ENCODE measurements at places on chromosomes 13 and 19. TPM values are rescaled to one million over a fixed set of nuclear protein-coding genes. Genes with fewer than 3 reads are reported as not detected.
A peak's percentile ranks its signal among the peaks of the same experiment; 100 is the strongest.

The ARRDC5 gene
- total RNA-seq: 0.19 TPM

The ZNF69 gene
- total RNA-seq: 5.5 TPM

The DNM2 gene
- 187 TPM for total RNA-seq

The NKG7 gene
- total RNA-seq: 1.2 TPM

The BEST2 gene
- total RNA-seq: not detected

The ZNF578 gene
- 1.7 TPM for total RNA-seq

The PRX gene
- total RNA-seq: 10.4 TPM

The OR4F17 gene
- total RNA-seq: not detected

The CCNE1 gene
- total RNA-seq: 67.7 TPM

DNA sequence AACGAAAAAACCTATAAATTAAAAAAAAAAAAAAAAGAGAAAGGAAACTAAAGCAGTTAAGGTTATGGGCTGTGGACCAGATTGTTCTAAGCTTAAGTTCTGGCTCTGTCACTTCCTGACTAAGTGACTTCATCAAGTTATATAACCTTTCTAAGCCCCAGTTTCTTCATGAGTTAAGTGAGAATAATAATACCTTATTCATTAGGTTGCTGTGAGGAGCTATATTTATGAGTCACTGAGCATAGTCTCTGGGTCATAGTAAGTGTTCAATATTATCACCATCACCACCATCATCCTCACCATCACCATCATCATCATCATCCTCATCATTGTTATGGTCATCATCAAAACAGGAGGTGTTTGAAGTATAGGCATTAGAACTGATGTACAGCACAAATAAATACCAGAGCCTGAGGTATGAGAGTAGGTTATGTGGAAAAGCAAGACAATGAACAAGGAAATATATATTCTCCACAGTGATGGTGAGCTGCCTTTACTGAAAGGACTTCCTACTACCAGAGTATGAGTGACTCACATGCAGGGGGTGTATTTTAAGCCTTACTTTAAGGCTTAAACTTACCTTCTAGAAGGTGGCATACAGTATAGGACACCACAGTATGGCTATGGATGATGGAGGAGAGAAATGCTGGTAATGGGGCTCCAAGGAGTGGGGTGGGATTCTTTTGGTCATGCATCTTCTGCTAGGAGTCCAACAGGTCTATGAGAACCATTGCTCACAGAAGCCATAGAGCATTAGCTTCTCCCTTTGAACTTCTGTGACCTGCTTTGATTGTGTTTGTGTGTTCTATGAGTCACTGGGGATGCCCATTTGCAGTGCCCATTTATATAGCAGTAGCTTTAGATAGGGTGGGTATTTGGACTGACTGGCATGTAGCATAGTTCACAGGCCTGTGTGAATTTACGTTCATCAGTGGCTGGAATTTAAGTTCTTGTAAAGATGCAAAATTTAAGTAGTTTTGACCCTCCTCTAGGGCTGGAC is 104.4 kb downstream of the KLF5 start:
- H3K4me3 ChIP-seq: no peak overlapping the region
- H3K4me1 ChIP-seq: no peaks in the 10 kb centered on the region
- H3K27ac ChIP-seq: no peak overlapping the region
- DNase-seq: no peak

- H3K27me3 ChIP-seq: no peaks in the 10 kb centered on the region
- DNase-seq: no peak
- H3K27ac ChIP-seq: no peak overlapping the region
- H3K36me3 ChIP-seq: no peaks in the 10 kb centered on the region
- H3K4me1 ChIP-seq: no peaks in the 10 kb centered on the region
Measured at GRCh38 chr19:33812388-33813330, 16.0 kb downstream of the KCTD15 start.

- no peaks in the 10 kb centered on the region for H3K27me3 ChIP-seq
- H3K27ac ChIP-seq: no peak overlapping the region
- H3K36me3 ChIP-seq: no peaks in the 10 kb centered on the region
- no peaks in the 10 kb centered on the region for H3K4me1 ChIP-seq
Measured at GRCh38 chr13:48165063-48165462, 67.9 kb upstream of the ITM2B start.

GRCh38 chr19:18587962-18588610 is 512 bp upstream of the REX1BD start:
- peaks cover 19% of the 10 kb centered on the region for H3K4me1 ChIP-seq
- H3K27ac ChIP-seq: peak overlapping the region; percentile 92
- H3K4me3 ChIP-seq: peak overlapping the region; percentile 67
- no peaks in the 10 kb centered on the region for H3K27me3 ChIP-seq
- no peak for DNase-seq

- no peak for DNase-seq
- no peaks in the 10 kb centered on the region for H3K27me3 ChIP-seq
- H3K27ac ChIP-seq: no peak overlapping the region
- no peaks in the 10 kb centered on the region for H3K4me1 ChIP-seq
Measured at GRCh38 chr13:100541897-100542825, 46.4 kb downstream of the GGACT start.

- no peaks in the 10 kb centered on the region for H3K36me3 ChIP-seq
- no peak overlapping the region for H3K4me3 ChIP-seq
- no peaks in the 10 kb centered on the region for H3K27me3 ChIP-seq
- H3K27ac ChIP-seq: no peak overlapping the region
Measured at GRCh38 chr19:2375353-2376121, 15.5 kb downstream of the TMPRSS9 start.

- no peak overlapping the region for H3K27ac ChIP-seq
- no peaks in the 10 kb centered on the region for H3K36me3 ChIP-seq
- H3K4me3 ChIP-seq: no peak overlapping the region
- peaks cover 13% of the 10 kb centered on the region for H3K4me1 ChIP-seq
Measured at GRCh38 chr13:46598820-46599180, 45.8 kb downstream of the LRCH1 start.

GRCh38 chr13:26425443-26426358 is 131.8 kb upstream of the WASF3 start:
- no peaks in the 10 kb centered on the region for H3K27me3 ChIP-seq
- no peaks in the 10 kb centered on the region for H3K4me1 ChIP-seq
- H3K27ac ChIP-seq: no peak overlapping the region
- no peak for DNase-seq
- H3K4me3 ChIP-seq: no peak overlapping the region

- peaks cover 36% of the 10 kb centered on the region for H3K4me1 ChIP-seq
- DNase-seq: peak; percentile 4
- H3K27me3 ChIP-seq: no peaks in the 10 kb centered on the region
- H3K27ac ChIP-seq: peak overlapping the region; percentile 79
Measured at GRCh38 chr13:48094404-48094780, 512 bp downstream of the MED4 start.

GRCh38 chr19:11563532-11563931 is 4.5 kb upstream of the ELOF1 start:
- H3K4me3 ChIP-seq: no peak overlapping the region
- no peaks in the 10 kb centered on the region for H3K36me3 ChIP-seq
- H3K4me1 ChIP-seq: peaks cover 9% of the 10 kb centered on the region
- H3K27ac ChIP-seq: no peak overlapping the region
- no peaks in the 10 kb centered on the region for H3K27me3 ChIP-seq
- no peak for DNase-seq

GRCh38 chr19:3985643-3986259 is 488 bp upstream of the EEF2 start:
- no peaks in the 10 kb centered on the region for H3K27me3 ChIP-seq
- H3K27ac ChIP-seq: peak overlapping the region; percentile 50
- DNase-seq: no peak

GRCh38 chr13:60220072-60220471 is 56.3 kb upstream of the DIAPH3 start:
- no peak for DNase-seq
- H3K36me3 ChIP-seq: no peaks in the 10 kb centered on the region
- H3K4me3 ChIP-seq: no peak overlapping the region
- H3K27me3 ChIP-seq: no peaks in the 10 kb centered on the region
- H3K27ac ChIP-seq: no peak overlapping the region
- H3K4me1 ChIP-seq: no peaks in the 10 kb centered on the region

DNA sequence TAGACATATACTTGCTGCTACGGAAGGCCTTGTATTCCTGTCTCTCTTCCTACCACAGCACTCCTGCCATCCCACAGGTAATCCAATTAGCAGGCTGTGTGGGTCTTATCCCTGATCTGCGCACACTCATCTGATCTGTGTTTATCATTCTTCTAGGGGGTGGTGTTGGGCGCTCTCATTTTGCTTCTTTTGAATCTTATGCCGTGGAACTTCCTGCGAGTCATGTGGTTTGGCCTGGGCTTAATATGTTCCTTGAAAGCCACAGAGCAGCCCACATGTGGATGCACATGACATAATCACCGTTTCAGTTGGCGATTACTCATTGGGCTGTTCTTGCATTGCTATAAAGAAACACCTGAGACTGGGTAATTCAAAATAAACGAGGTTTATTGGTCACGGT is 7.5 kb downstream of the RASA3 start:
- DNase-seq: no peak
- H3K27ac ChIP-seq: no peak overlapping the region
- H3K27me3 ChIP-seq: peaks cover 6% of the 10 kb centered on the region

DNA sequence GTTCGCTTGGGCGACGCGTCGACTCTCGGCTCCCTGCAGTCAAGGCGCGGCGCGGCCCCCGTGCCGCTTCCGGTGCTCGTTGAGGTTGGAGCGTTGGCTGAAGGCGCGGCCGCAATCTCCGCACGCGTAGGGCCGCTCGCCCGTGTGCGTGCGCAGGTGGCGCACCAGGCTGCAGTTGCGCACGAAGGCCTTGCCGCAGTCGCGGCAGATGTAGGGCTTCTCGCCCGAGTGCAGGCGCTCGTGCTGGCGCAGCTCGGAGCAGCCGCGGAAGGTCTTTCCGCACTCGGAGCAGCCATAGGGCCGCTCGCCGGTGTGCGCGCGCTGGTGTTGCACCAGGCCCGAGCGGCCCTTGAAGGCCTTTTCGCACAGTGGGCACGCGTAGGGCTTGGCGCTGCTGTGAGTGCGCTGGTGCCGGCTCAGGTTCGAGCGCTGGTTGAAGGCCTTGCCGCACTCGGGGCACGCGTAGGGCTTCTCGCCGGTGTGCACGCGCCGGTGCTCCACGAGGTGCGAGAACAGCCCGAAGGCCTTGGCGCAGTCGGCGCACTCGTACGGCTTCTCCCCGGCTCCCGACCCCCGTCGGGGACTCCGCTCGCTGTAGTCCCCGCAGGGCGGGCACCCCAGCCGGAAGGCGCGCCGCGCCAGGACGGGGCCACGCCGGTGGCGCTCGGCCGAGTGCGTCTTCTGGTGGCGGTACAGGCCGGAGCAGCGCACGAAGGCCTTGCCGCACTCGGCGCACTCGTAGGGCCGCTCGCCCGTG is 5.3 kb upstream of the ZNF497 start:
- no peaks in the 10 kb centered on the region for H3K36me3 ChIP-seq
- no peaks in the 10 kb centered on the region for H3K4me1 ChIP-seq
- no peak overlapping the region for H3K27ac ChIP-seq

DNA sequence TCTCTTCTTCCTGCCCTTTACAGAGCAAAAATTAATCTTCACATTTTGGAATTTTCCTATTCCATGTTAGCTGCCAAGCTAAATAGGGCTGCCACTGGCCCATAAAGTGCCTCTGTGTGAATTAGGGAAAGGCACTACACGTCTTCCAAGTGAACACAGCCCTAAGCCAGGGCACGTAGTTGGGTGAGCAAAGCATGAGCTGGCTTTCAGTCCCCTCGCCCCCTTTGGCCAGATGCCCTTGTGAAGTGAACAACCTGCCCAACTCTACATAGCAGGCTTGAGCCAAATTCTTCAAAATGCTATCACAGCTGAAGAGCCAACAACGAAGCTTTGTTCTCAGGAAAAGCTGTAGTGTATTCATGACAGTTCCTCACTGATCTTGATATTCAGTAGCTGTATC is 213.1 kb downstream of the OXGR1 start:
- H3K4me3 ChIP-seq: no peak overlapping the region
- no peaks in the 10 kb centered on the region for H3K4me1 ChIP-seq
- no peak overlapping the region for H3K27ac ChIP-seq
- no peaks in the 10 kb centered on the region for H3K36me3 ChIP-seq

GRCh38 chr13:39893808-39894207 is 238.3 kb downstream of the COG6 start:
- no peak for DNase-seq
- no peaks in the 10 kb centered on the region for H3K27me3 ChIP-seq
- no peaks in the 10 kb centered on the region for H3K4me1 ChIP-seq
- H3K4me3 ChIP-seq: no peak overlapping the region

DNA sequence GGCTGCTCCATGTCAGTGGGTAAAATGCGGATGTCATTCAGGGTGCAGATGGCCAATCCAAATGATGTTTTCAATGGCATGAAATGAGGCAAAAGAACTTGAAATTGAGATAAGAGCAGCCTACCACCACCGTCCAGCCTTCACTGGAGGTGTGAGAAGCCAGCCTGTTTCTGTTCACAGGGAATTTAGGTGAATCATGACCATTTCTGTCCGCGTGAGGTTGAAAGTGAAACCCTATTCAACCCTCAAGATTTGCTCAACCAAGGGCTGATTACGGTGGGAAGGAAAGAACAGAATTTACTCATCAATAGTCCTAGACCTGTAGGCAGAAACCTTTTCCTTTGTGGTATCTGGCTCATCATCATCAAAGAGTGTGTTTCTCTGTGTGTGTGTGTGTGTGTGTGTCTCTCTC is 370.7 kb downstream of the COG6 start:
- H3K4me1 ChIP-seq: no peaks in the 10 kb centered on the region
- H3K36me3 ChIP-seq: no peaks in the 10 kb centered on the region
- H3K4me3 ChIP-seq: no peak overlapping the region
- no peak overlapping the region for H3K27ac ChIP-seq
- H3K27me3 ChIP-seq: no peaks in the 10 kb centered on the region

GRCh38 chr19:38932425-38933179 is 1.9 kb downstream of the MRPS12 start:
- DNase-seq: no peak
- H3K27me3 ChIP-seq: no peaks in the 10 kb centered on the region
- peaks cover 9% of the 10 kb centered on the region for H3K36me3 ChIP-seq
- no peak overlapping the region for H3K4me3 ChIP-seq
- H3K27ac ChIP-seq: no peak overlapping the region

Measured in adrenal gland (tissue), 19 donors.